ENCODE measurements at places on chromosomes 1 and 21.
A peak's percentile ranks its signal among the peaks of the same experiment; 100 is the strongest.

DNA sequence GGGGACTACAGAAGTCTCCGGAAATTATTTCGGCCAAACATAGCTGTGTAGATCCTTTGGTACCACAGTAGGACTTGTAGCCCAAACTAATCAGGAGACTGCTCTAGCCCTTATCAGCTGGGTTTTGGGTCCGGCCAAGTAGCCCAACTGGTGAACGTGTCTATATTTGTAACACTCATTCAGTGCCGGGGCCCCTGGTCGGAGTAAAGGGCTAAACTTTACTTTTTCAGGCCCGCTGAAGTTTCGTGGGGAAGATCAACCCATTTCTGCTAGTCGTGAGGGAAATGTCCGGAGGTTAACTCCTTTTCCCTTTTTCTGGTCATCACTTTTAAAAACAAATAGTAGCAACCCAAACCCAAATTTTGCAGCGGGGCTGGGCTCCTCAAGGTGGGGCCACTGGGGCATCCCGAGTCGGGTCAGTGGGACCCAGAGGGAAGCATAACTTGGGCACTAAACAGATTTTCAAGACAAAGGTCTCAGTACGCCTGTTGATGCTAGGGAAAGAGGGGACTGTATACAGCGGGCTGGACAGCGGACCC is 1.7 kb downstream of the LHX9 start:
- no peak for DNase-seq

DNA sequence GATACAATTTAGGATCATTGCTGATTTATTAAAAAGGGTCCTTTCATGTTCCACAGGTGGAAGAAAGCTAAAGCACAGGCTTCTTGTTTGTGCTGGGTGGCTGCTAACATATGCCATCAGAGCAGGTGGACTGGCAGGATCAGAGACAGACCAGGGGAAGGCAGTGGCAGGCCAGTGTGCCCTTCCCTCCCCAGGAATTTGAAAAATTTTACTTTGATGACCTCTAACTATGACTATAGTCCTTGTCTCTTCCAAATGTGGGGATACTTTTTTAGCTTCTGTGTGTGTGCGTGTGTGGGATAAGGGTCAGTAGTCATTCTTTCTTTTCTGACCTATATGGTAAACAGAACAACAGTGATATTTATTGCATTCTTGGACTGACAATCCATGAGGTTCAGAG is 49.9 kb downstream of the LHX9 start:
- no peak for DNase-seq

DNA sequence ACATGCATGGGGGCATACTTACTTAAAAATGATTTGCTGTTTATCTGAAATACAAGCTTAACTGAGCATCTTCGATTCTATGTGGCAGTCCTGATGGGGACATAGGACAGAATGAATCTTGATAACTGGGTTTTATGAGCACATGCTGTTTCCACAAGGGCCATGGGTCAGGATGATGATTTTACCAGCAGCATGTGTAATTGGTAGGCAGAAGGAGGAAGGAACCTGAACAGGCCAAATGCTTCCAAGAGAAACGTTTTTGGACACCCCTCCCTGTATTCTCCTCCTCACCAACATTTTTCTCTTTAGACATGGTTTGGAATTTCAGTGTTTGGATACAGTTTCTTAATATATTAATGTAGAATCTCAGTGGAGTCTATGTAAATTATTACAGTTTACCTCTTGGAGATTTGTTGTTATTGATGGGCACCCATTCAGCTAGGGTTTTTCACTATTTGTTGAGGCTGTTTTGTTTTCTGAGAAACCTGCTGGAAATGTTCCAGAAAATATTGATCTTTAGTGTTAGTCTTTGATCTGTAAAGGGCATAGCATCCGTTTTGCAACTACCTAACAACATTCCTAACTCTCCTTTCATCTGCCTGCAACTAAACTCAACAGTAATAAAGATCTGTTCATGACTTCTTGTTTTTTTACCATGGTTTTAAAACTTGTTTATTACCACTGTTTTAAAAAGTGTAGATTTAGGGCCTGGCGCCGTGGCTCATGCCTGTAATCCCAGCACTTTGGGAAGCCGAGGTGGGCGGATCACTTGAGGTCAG is 42.0 kb downstream of the TBCE start:
- no peak for DNase-seq

GRCh38 chr1:182054698-182055326 is 6.7 kb downstream of the ZNF648 start:
- DNase-seq, result no peak

- DNase-seq, result no peak
Observed at GRCh38 chr21:46477765-46478164, 19.1 kb downstream of the DIP2A start.

GRCh38 chr1:53107570-53108322 is 34.7 kb downstream of the SLC1A7 start:
- DNase-seq, result no peak

DNA sequence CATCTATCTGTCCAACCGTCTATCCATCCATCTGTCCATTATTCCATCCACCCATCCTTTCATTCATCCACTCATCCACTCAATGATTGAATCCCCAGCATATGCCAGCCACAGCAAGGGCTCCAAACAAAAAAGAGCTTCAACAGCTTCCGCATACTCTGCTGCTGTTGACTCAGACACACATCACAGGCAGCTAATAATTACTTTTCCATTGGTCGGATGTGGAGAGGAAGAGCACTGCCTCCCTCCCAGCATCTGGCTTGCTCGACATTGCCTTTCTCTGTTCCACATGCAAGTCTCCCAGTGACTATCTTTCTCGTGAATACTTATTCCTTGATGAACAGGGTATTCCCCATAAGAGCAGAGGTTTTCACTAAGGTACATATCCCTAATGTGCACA is 176.5 kb downstream of the HIVEP3 start:
- no peak for DNase-seq

- no peak for DNase-seq
Observed at GRCh38 chr1:47178654-47179016, 11.2 kb downstream of the PDZK1IP1 start.

GRCh38 chr1:156889802-156890580 is 3.5 kb upstream of the PEAR1 start:
- DNase-seq, result peak; percentile 60

- no peak for DNase-seq
Observed at GRCh38 chr1:56125316-56125715, 454.0 kb downstream of the PLPP3 start.

DNA sequence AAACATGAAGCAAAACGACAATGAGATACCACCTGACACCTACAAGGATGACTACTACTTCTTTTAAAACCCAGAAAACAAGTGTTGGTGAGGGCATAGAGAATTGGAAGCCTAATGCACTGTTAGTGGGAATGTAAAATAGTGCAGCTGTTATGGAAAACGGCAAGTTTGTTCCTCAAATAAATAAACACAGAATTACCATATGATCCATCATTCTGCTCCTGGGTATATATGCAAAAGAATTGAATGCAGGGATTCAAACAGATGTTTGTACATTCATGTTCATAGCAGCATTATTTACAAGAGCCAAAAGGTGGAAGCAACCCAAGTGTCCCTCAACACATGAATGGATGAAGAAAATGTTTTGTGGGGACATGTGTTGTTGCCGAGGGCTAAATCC is 1.4 kb upstream of the S100A8 start:
- no peak for DNase-seq

GRCh38 chr1:25246600-25247023 is 642 bp downstream of the RSRP1 start:
- no peak for DNase-seq

GRCh38 chr1:204288021-204288588 is 71.6 kb downstream of the PLEKHA6 start:
- no peak for DNase-seq

GRCh38 chr1:21246905-21247642 is 43.2 kb downstream of the ECE1 start:
- DNase-seq, result no peak

GRCh38 chr1:165680303-165680702 is 18.1 kb downstream of the ALDH9A1 start:
- no peak for DNase-seq

DNA sequence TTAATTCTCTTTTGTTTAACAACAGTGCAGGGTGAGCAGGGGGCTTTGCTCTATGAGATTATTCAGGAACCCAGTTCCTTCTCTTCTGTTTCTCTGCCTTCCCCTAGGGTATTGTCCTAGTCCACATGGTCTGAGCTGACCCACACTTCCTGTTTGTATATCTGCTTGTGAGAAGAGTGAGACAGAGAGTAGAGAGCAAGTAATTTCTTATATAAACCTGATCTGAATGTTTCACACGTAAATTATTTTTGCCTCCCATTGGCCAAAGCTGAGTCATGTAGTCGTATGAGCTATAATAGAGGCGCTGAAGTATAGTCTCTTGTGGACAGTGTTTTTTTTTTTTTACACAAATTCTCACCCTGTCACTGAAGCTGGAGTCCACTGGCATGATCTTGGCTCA is 134.2 kb upstream of the SERTAD4 start:
- DNase-seq, result no peak

- DNase-seq, result no peak
Observed at GRCh38 chr1:115726161-115726560, 42.4 kb downstream of the CASQ2 start.

DNA sequence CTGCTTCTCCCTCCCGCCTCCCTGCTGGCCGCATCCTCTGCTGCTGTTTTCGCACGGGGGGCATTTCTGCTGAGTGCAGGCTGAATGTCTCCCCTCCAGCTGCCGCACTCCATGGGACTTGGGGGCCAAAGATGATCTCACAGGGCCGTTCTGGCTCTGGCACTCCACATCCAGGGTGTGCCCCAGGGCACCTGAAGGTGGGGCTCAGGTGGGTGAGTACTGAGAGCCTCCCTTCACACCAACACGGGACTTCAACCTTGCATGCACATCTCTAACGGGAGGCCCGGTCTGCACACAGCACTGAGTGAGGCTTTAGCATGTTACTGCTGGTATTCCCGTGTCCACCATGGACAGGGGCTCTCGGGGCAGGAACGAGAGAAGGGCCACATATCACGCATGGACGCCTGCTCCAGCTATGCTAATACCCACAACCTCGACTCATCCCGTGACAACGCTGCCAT is 88.9 kb downstream of the DMRTB1 start:
- no peak for DNase-seq

DNA sequence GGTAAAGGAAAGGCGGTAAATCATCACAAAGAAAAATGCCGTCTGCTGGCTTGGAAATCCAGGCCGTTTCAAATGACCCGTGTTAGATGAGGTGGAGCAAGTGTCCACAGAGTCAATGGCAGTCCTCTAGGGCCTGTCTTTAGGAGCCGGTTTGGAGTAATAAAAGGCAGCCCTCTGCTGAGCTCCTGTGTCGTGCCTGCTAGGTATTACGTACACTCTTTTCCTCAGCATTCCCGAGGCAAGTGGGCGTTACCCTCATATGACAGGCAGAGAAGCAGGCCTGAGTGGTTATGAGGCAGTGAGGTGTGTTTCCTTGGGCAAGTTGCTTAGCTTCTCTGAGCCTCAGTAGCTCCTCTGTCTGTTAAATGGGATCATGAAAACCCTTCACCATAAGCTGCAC is 7.7 kb downstream of the NENF start:
- DNase-seq, result no peak

- no peak for DNase-seq
Observed at GRCh38 chr1:5338466-5338865, 653.8 kb downstream of the NPHP4 start.

DNA sequence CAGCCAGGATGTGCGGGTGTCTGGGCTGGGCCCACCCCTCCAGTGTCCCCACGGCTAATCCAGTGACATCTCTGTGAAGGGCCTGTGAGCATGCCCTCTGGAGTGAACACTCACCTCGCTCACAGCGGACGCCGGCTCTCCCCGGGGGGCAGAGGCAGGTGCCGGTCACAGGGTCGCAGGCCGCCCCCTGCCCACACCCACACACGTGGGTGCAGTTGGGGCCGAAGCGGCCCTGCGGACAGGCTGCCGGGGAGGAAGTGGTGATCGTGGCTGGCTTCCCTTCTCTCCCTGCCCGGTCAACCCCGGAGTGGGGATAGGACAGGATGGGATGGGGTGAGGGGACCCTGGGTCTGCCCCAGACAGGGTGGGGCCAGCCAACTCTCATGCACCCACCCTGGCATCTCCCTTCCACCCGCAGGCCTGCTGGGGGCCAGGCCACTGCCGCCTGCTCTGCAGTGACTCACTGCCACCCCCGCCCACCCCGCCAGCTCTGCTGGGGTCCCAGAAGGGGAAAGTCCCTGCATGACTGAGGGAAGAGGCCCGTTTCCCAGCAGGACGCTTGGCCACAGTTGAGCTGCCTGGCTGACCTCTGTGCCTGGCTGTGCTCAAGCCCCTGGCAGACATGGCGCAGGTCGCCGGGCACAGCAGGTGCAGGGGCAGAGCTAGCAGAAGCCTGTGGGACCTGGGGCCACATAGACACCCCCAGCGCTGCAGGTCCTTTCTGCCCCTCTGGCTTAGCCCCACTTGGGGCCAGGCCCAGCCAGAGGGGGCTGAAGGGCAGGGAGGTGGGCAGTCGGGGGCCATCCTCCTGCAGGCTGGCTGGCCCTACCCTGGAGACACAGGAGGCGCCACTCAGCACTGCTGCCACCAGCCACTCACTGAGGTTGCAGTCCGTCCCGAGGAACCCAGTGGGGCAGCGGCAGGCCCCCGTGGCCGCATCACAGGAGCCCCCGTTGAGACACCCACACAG is 41.6 kb downstream of the ARHGEF16 start:
- DNase-seq, result no peak

- no peak for DNase-seq
Observed at GRCh38 chr1:235725434-235725833, 75.8 kb upstream of the GNG4 start.

GRCh38 chr21:45768011-45768739 is 124.7 kb downstream of the PCBP3 start:
- no peak for DNase-seq

GRCh38 chr1:84156210-84156621 is 12.1 kb downstream of the PRKACB start:
- DNase-seq, result no peak

DNA sequence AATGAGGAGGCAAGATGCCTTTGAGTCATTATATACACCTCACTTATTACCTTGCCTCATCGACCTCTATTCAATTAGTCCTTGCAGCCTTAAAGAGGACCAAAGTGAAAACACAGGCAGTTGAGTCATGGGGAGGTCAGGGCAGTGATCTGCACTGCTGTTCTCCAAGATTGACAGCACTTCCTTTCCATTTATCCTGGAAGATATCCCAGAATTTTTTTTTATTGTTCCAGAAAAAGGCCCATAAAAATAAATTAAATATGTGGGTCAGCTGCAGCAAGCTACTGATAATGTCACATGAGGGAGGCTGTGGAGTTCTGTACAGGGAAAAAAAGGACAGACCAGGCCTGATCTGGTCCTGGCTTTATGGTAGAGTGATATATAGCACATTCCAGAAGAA is 33.2 kb upstream of the CDC42BPA start:
- no peak for DNase-seq

- no peak for DNase-seq
Observed at GRCh38 chr1:212182171-212182570, 103.0 kb upstream of the PPP2R5A start.

GRCh38 chr1:203720242-203720641 is 44.7 kb upstream of the LAX1 start:
- DNase-seq, result no peak

Measured in GM12892 (cell line).